ENCODE measurements at places on chromosomes 6 and 20. TPM values are rescaled to one million over a fixed set of nuclear protein-coding genes. Genes with fewer than 3 reads are reported as not detected.

KCNG1 gene
- polyA plus RNA-seq, result 3.3 TPM

BPIFB1 gene
- polyA plus RNA-seq, result not detected

BHLHE23 gene
- not detected for polyA plus RNA-seq

RIPOR2 gene
- polyA plus RNA-seq, result 561 TPM

DNMT3B gene
- not detected for polyA plus RNA-seq

TBC1D20 gene
- polyA plus RNA-seq, result 19.0 TPM

BEND6 gene
- polyA plus RNA-seq, result not detected

CST5 gene
- polyA plus RNA-seq, result not detected

All from IgD-negative memory B cell (primary cell).